ENCODE measurements at places on chromosomes 13 and 19.

GRCh38 chr13:29239653-29240525 lies 355.6 kb downstream of the SLC7A1 start:
- DNase-seq, result no peak

- DNase-seq, result no peak
Observed at GRCh38 chr19:49067554-49067953, 2.9 kb upstream of the NTF4 start.

DNA sequence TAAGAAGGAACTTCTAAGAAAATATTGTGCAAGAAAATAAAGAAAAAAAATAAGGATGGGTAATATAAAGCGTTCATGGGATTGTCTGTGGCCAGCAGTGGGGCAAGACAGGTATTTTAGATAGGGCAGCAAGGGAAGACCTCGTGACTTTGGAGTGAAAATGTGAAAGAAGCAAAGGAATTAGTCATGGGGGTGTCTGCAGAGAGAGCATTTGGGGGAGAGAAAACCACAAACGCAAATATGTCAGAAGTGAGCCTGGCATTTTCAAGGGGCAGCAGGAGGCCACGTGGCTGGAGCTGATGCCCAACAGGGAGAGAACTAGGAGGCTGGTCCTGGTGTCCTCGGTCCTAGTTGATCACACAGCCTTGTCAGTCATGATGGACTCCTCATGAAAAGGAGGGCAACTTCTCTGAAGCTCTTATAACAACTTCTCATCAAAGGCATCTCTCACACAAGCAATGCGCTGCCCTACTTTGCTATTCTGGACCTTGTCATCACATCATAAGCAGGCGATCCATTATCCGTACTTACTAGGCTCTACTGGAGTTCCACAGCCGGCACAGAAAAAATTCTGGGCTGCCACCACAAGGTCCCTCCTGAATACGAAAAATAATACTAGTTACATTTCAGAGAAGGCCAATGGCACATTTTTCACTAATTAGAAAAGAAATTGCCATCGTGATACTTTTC lies 31.0 kb downstream of the RUBCNL start:
- DNase-seq, result no peak

- no peak for DNase-seq
Observed at GRCh38 chr13:27005556-27005955, 166.1 kb downstream of the USP12 start.

DNA sequence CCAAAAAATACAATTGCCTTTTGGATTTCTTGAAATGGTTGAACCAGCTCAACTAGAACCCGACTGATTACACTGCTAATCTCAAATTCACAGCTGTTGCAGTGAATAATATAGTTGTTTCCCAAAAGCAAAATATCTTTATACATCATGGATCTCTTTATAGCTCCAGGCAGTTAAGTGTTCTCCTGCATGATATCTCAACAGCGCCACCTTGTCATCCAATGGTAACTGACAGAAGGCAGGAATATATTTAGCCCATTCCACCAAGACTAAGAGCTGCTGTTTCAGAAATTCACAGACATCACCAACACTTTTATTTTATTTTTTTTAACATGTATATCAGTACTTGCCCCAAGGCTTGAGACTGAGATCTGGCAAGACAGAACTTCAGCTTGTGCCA lies 1141.0 kb upstream of the PRR20A start:
- DNase-seq, result no peak

DNA sequence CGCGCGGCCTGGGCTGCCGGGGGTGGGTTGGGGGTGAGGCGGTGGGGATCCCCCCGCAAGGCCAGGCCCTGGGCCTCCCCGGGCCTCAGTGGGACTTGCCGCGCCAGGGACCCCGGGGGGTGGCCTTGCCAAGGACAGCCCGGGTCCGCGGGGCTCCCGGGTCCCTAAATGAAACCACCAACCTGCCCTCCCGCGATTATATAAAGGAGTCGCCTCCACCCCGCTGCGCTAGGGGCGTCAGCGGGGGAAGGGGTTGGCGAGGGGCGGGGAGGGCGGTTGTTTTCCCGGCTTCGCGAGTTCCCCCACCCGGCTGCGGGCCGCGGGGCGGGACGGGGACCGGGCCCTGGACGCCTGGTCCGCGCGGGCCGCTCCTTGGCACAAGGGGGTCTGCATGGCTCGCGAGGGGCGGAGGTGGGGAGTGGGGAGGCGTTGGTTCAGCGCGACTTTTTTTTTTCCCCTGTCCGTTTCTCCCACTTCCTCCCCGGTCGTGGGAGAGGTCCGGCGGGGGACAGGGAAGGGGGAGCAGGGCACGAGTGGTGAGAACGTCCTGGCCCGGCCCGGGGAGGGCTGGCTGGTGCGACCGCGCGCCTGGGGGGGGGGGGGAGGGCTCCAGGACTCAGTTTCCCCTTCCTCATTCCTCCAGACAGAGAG lies 822 bp upstream of the ZBTB7A start:
- DNase-seq, result peak; percentile 54

DNA sequence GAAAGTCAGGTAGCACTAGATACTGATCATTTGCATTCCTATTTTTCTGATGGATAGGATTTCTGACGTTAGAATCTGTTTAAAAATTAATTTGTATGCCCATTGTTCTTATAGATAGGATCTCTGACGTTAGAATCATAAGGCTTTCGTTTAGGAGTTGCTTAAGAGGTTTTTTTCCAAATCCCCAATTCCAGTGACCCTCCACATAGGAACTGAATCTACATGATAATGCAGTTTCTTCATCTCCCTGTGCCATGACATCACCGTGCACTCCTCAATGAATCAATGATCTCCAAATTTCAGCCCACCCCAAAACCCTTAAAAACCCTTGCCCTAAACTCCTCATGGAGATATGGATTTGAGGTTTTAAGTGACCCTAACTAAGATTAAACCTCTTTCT lies 87.2 kb downstream of the RXFP2 start:
- no peak for DNase-seq

DNA sequence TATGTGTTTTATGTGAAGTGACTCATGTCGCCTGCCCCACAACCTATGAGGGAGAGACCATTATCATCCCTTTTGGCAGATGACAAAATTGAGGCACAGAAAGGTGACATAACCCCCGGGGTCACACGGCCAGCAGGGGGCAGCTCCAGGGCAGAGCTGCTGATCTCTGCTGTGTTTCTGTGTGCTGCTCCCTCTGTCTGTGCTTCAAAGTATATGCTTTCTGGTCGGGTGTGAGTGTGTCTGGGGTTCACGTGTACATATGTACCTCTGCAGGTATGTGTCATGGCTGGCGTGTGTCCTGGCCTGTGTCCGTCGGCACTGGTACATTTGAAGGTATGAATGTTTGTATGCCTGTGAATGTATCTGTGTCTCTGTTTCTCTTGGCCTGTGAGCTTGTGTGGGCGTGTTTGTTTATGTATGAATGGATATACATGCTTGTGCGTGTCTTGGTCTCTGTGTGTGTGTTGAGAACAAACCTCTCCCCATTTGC lies 7.1 kb downstream of the LIPE start:
- DNase-seq, result peak; percentile 80

DNA sequence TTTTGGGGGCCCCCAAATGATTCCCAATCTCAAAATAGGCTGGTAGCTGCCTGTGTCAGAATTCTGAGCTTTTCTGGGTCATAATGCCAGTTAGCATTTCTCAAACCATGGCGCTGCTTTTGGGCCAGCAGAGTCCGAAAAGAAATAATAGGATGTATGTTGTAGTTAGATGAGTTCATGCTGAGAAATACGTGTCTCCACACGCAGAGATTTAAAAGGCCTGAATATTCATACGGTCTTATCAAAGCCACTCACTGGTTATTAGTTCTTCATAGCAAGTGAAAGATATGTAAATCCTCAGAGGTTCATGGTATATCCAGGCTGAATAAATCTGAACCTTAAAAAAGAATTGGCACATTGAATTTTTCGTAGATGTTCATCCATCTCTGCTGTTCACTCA lies 124.5 kb downstream of the SHISA2 start:
- DNase-seq, result no peak
